ENCODE measurements at places on chromosomes 13 and 19.

DNA sequence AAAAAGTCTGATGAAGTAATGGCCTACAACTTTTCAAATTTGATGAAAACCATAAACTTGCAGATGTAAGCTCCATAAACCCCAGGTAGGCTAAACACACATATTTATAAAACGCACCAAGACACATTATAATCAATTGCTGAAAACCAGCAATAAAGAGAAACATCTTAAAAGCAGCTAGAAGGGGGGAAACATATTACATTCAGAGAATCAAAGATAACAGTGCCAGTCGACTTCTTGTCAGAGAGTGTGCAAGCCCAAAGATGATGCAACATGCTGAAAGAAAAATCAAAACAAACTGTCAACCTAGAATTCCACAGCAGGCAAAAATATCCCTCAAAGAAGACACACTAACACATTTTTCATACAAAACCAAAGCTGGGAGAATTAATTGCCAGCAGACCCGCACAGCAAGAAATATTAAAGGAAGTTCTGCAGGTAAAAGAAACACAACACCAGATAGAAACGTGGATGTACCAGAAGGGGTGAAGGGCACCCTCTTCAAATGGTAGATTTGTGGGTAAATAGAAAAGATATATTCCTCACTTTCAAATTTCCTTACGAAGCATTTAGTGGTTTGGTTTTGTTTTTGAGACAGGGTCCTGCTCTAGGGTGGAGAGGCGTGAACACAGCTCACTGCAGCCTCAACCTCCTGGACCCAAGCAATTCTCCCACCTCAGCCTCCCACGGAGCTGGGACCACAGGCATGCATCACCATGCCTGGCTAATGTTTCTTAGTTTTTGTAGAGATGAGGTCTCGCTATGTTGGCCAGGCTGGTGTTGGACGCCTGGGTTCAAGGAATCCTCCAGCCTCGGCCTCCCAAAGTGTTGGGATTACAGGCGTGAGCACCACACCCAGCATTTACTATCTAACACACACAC, 16.5 kb upstream of the ATP1A3 start:
- no peak for DNase-seq

DNA sequence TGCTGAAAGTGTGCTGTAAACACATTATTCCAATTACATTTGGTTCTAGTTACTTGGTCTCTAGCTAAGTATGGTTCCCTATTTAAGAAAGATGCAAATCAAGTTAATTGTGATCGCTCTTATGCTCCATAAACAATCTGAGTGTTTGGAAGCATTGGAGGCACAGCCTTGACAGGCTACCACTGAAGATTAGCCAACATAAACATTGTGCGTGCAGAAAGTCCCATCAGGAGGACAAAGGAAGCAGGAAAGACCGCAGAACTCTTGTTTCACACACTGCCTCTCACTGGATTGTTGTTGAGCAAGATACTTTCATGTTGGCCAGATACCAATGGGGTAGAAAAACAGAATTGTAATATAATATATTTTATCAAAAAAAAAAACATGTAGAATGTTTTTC, 814.4 kb downstream of the EFNB2 start:
- DNase-seq = no peak

DNA sequence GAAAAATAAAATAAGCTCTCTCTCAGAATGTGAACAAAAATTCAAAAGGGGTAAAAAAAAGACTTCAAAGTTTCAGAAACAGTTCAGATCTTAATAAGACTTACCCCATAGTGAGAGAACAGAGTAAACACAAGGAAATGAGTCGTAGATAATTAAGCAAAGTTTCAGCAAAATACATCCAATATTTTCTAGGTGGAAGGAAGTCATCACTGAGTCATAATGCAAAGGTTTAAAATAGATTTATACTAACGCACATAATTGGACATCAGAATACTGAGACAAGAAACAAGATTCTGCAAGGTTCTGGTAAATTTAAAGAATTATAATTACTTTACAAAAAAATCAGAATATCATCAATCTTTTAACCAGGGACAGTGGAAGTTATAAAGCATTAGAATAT, 1370.7 kb upstream of the ATXN8OS start:
- no peak for DNase-seq

- no peak for DNase-seq
Observed at GRCh38 chr13:109697936-109698335, 88.4 kb downstream of the IRS2 start.

GRCh38 chr19:35529241-35530218, 1.4 kb upstream of the SBSN start:
- DNase-seq = no peak

DNA sequence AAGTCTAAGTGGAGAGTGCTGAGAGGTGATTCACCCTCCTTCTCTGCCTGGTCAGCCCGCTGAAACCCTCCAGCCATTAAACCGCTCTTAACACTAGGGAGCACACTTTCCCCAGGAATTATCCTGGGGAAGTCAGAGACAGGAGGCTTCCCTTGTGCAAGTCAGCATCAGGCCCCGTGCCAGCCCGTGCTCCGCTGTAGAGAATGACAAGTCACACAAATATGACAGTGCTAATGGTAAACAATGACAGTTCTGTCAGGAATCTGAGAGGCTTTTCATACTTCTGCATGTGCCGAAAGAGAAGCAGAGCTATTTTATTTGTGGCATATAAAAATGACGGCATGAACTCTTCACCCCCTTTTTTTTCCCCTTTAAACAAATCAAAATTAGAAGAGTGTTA, 816.9 kb upstream of the SLC10A2 start:
- DNase-seq = no peak

DNA sequence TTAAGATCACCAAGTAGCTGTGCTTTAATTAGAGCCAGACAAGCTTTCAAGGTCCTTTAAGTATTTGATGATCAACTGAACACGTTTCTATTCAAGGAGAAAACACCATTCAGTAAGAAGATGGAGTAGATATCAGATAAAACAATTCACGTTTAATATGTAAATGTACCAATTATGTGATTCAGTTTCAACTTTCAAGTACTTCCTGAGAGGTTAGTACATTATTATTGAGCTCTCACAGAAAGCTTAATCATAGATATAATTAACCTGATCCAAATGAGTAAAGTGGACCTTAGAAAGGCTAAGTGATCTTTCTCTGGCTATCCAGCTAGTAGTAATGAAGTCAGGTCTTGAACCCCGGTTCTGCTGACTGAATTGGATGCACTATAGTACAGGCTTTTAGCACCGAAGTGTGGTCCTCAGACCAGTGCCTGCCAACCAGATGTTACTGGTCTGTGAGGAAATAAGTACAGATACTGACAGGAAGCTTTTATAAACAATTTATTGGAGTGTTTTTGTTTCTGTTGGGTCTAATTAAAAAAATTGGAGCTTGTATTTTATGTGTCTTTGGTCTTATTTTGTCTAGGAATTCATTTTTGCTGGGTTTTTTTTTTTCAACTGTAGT, 10.2 kb downstream of the CLN5 start:
- no peak for DNase-seq

DNA sequence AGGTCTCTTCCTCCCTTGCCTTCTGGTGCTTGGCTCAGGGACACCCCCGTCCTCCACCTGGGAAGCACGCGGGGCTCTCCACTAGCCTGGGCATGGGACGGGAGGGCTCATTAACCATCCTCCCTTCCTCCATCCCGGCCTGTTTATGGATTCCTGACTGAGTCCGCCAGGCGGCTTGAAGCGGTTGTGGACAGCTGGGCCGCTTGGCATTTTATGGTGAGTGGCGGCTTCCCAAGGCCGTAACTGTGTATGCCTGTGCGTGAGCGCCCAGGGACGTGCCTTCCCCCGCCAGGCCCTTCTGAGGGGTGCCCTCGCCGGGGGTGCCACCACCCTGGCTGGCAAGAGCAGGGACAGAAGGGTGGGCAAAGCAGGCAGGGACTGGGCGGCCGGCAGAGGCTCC, 202.8 kb downstream of the URI1 start:
- DNase-seq = no peak

DNA sequence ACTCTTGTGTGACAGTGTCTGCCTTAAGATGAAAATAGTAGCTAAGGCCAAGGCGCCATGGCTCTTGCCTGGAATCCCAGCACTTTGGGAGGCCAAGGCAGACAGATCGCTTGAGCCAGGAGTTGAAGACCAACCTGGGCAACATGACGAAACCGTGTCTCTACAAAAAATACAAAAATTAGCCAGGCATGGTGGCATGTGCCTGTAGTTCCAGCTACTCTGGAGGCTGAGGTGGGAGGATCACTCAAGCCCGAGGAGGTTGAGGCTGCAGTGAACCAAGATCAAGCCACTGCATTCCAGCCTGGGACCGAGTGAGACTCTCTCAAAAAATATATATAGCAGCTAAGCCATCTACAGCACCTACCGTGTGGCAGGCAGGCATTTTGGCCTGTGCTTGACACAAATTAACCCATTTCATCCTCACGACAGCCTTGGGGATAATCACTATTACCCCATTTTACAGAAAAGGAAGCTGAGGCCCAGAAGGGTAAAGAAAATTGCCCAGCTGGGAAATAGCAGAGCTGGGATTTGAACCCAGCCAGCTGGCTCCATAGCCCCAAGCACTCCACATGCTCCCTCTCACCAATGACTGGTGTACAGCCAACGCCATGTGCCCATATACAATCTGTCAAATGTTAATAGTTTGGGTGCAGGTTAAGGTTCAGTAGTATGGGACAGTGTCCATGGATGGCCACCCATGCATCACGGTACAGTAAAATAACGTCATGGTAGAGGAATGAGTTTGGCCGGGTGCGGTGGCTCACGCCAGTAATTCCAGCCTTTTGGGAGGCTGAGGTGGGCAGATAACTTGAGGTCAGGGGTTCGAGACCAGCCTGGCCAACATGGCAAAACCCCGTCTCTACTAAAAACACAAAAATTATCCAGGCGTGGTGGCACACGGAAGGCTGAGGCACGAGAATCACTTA, 3.1 kb downstream of the SLC1A5 start:
- DNase-seq = no peak

GRCh38 chr19:18716857-18717256, 33.4 kb downstream of the CRTC1 start:
- no peak for DNase-seq

DNA sequence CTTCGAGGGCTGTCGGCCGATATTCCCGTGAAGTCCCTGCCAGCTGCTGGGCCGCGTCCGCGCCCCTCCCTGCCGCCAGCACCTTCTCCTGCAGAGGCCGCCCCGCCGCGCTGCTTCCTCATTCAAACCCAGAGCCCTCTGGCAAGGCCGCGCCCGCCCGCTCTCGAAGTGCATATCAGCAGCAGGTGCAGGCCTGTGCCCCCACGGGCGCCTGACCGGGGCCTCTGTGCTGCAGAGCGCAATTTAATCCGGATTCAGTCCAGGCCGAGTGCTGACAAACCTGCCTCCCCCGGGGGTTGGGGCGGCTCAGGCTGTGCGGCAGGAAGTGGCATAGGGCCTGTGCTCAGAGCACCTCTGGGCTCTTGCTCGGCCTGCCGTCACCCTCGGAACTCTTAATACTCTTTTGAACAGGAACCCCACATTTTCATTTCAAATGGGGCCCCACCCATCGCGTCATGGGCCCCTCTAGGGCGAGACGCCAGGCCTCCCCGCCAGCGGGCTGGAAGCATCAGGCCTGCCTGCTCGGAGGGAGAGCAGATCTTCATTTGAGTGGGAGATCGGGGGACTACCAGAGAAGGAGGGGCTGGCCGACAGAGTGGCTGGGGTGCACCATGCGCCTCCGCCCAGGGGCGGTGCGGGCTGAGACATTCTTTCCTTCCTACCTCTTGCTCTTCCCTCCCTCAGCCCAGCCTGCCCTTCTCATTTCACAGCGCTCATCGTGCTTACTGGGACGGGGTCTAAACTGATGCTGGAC, 125.7 kb downstream of the TNFRSF19 start:
- peak; percentile 30 for DNase-seq

- DNase-seq = no peak
Observed at GRCh38 chr13:52737965-52738364, 1.7 kb downstream of the CNMD start.

DNA sequence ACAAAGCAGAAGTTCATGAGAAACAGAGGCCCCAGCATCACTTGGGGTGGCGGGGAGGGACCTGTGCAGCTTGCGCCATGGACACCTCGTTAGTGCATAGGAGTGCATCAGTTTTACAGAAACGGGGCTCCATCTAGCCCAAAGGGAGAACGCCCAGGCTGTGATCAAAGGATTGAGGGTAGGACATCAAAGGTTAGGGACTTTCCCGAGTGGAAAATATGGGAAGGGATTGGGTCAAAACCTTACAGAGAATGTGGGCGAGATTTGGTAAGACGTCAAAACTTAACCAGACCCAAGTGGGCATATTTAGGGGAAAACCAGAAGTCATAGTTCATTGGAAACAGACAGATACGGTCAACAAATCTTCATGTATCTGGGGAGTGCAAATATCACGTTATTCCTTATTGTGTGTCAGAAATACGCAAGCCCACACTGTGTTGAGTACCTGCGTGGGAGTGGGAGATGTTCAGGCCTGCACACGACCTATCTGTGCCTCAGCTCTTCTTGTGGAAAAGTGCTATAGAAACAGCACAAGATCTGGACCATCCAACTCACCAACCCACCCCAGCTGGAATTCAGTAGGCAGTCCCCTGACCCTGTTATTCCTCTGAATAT, 9.4 kb upstream of the GRAMD1A start:
- DNase-seq = no peak

DNA sequence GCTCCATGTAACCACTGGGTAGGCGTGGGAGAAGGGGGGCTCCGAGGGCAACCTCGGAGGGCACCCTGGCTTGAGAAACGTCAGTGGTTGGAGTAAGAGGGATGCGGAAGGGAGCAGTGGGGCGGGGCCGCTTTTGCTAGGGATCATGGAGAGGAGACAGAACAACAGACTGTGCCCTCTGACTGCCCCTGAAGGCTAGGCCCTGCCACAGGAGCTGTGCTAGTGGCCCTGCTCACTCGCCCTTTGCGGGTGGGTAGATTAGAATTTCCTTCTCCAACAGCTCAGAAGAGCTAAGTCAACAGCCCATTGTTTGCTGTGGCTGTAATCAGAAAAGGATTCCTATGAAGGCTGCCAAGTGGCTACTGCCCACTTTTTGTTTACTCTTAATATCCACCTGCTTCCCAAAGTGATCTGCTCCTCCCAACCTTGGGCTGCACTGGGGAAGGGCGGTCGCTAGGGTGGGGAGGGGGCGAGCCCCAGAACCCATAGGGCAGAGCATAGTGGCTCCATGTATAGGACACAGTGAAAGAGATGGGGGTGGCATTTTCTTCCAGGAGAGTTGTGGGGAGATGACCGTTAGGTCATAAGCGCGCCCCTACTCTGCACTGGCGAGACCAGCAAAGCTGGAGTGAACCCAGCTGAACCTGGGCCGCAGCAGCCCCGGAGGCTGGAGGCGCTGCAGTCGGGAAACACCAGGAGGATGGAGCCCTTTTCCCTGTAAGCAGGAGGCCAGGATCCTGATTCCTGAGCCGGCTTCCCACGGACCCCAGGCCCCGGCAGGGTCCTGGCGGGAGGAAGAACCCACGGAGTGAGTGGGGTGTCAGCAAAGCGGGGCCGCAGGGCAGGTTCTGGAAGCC, 1.9 kb upstream of the C1QTNF9 start:
- no peak for DNase-seq

GRCh38 chr19:2415281-2415972, 12.0 kb downstream of the TIMM13 start:
- DNase-seq = no peak
